ENCODE measurements at places on chromosomes 13 and 19.

DNA sequence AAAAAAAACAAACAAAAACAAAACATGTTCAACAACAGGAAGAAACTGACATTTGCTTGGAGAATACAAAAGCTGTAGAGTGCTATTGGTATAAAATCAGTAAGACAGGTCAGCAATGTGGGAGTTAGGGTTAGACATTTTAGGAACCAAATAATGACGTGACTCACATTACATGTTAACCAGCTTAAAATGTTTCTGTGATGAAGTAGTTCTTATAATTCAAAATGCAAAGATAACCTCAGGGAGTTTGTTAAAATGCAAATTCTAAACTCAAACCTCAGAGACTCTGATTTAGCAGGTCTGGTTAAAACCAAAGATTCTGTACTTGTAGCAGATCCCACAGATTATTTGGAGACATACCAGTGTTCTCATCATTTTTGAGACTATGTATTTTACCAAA lies 549.4 kb upstream of the SLITRK1 start:
- no peak for DNase-seq

- no peak for DNase-seq
Observed at GRCh38 chr19:4210166-4210731, 19.1 kb upstream of the EBI3 start.

DNA sequence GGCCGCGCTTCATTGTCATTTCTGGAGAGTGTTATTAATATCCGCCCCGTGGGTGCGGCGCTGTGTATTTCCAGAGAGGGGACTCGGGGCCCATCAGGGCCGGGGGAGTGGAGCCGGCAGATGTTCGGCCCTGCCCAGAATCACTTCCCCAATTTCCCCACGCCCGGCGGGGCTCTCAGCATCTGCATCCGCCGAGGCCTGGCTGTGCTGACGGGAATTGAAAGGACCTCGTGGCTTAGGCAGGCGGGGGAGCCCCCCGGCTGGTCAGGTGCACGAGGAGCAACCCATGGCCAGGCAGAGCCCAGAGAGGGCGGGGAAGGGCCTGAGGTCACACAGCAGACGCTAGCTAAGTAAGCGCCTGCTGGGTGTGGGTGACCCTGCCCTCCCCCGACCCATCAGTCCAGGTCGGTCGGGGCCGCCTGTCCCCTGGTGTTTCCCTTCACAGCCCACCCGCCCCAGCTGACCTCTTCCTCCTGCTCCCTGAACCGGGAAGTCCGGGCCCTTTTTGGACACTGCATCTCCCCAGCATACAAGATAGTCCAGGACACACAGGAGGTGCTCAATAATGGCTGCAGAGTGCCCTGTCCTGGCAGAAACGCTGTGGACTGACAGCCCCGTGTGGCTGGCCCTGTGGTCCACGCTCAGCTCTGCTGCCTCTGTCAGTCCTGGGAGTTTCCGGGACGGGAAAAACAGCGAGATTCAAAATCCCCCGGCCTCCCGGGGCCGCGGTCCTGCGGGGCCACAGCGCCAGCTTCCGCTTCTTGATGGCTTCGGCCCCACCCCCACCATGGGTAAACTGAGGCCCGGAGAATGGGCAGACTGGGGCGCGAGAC lies 22.1 kb downstream of the ARID3A start:
- DNase-seq = no peak

- DNase-seq = no peak
Observed at GRCh38 chr13:33296793-33297425, 11.4 kb upstream of the STARD13 start.

DNA sequence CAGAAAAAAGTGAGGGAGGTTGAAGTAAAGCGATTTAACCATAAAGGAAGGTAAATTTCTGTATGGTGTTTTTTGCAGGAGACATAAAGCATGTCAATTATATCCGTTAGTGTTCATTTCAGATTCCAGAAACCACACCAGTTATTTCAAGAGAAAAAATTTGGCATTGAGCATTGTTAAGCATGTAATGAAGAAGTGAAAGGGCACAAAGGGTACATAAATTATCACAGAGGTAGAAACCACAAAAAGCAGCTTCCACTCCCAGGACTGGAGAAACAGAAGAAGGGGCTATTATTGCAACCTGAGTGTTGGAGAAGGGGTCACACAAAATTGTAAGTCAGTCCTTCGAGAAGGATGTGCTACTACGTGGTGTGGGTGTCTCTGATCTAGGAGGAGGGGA lies 72.2 kb upstream of the DACH1 start:
- DNase-seq = no peak

GRCh38 chr13:109720758-109721184 lies 65.6 kb downstream of the IRS2 start:
- DNase-seq = no peak

DNA sequence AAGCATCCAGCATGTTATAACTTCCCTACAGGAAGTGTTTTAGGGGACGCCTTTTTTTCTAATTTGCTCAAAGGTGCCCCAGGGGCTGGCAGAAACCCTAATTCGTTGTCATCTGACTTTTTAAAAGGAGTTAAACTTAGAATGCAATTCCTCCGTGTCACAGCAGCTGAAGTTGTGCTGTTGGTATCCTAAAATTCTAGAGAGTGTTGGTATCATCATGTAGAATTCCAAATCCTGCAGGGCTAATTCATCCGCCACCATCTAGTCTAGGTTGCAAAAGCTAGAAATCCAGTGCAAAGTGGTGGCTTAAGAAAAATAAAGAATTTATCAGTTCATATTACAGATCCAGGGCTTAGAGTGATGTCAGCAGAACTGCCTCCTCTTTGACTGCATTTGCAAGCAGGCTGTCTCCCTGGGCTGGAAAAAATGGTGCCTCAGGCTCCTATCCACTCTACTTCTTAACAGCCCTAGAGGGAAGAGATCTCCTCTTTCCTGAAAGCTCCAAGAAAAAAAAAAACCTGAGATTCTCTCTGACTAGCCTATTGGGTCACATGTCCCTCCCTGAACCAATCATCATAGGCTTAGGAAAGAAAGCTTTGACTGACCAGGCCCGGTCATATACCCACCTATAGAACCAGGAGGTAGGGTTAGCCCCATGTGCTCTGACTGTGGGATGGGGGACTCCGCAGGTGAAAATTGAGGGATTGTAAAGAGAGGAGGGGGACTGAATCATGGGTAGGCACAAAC lies 73.0 kb downstream of the MAP4K1 start:
- no peak for DNase-seq
